ENCODE measurements at places on chromosomes 4 and X.
A peak's percentile ranks its signal among the peaks of the same experiment; 100 is the strongest.

DNA sequence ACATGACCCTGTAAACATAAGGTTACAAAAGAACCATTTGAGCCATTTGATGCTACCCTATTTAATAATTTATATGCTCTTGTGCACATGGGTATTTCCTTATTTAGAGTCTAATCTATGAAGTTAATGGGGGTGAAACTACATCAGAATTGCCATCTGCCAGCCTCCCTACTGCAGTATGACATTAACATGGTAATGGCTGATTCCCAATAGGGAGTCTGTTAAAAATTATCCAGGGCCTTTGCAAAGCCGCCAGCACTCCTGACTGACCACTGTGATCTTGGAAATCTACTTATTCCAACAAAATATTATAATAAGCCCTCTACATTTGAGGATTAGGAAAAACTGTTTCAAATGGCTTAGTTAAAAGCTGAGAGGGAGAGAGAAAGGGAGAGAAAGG, 153.7 kb downstream of the CLCN4 start:
- DNase-seq = no peak

DNA sequence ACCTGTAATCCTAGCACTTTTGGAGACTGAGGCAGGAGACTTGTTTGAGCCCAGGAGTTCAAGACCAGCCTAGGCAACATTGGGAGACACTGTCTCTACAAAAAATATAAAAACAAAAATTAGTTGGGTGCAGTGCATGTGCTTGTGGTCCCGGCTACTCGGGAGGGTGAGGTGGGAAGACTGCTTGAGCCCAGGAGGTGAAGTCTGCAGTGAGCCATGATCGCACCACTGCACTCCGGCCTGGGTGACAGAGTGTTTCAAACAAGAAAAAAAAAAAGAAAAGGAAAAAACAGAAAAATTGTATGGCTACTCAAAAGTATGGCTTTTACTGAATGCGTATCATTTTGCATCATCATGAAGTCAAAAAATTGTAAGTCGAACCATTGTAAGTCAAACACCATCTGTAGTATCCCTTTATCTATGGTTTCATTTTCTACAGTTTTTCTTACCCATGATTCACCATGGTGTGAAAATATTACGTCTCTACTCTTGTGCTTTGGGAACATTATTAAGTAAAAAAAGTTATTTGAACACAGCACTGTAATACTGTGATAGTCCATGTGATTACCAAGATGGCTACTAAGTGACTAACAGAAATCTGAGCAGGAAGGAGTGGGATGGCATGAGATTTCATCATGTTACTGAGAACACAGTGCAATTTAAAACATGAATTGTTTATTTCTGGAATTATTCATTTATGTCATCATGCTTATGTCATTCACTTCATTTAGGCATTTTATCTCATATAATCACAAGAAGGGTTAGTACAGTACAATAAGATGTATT, 26.5 kb upstream of the MANBA start:
- DNase-seq = peak; percentile 32

GRCh38 chr4:86319390-86319789, 40.5 kb downstream of the MAPK10 start:
- no peak for DNase-seq

- DNase-seq = no peak
Measured at GRCh38 chr4:4496592-4497372, 45.1 kb downstream of the STX18 start.

DNA sequence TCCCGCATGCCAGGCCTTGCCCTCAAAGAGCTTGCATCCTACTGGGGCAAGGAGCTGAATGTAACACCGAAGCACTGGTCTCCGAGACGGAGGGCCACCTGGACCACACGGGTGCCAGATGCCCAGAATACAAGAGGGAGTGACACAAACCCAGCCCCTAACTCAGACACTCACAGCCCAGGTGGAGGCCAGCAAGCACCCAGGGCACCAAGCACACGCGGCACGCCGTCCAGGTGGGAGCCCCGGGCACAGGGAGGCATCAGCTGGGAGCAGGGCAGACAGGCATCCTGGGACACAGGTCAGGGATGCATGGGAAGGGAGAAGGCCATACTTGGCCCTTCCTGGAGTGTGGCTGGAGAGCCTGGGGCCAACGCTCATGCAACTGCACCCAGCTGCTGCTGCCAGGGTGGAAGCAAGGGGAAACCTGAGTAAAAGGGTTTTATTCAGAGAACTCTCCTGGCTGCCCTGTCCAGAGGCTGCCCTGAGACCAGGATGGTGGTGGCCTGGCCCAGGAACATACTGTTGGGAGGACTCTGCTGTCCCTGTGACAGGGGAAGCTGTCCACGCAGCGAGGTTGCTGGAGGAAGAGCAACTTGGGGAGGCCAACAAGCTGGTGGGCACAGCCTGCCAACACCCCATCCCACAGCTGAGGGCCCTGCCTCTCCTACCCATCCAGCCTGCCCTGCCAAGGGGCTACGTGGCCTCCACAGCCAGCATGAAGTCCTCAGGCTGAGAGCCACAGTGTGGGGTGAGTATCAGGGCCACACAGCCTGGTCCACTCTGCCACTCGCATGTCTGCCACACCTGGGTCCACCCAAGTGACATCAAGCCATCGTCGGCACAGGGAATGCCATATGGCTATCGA, 22.2 kb upstream of the PPP2R2C start:
- DNase-seq = no peak

DNA sequence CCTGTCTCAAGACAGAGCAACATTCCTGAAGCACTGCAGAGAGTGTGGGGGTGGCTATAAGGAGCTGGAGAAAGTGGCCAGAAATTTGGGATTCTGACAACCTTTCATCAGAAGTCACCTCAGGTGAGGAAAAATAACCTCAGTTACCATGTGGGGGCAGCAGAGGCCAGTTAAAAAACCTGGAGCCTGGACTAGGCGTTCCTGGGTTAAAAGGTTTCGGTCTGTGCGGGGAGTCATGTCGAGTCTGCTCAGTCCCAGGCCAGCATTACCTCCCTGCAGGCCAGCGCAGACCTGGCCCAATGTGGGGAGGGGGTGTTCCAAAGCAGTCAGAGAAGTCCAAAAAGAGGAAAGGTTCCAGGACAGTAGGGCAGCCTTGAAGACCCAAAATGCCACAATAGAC, 10.9 kb upstream of the NALF2 start:
- no peak for DNase-seq

DNA sequence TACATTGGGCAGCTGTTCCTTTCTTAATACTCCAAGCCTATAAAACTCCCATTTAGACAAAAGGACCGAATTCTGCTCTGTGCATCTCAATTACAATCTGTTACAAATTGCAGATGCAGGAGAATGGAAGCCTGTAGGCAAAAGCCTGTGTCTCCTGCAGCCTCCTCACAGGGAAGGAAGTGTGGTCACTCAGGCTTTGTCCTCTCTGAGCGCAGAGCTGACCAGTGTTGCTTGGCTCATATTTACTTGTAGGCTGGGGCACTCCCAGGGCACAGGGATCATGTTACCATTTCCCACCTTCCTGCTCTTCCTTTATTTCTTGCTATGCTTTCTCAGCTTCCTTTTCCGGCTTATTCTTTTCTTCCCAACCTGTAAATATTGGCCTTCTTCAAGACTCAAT, 15.7 kb downstream of the SUPT20HL2 start:
- no peak for DNase-seq

- no peak for DNase-seq
Measured at GRCh38 chr4:158046345-158046744, 126.5 kb downstream of the GASK1B start.

- DNase-seq = no peak
Measured at GRCh38 chr4:82138374-82138773, 235.4 kb downstream of the HNRNPD start.

- no peak for DNase-seq
Measured at GRCh38 chr4:95516528-95517017, 32.2 kb downstream of the UNC5C start.

DNA sequence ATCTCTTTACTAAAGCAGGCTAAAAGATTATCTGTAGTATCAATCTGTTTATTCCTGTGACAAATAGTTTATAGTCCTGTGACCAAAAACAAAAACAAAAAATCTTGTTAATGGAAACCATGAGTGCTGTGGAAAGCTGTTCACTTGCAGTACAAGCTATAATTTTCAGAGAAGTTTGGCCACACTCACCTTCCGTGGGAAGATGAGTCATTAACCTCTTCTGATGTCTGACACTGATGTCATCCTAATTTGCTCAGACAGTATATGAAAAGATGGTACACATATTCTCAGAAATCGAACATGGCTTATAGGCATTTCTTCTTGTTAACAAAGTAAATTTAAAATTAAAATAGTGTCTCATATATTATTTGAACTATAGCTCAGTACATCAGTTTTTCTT, 19.9 kb upstream of the ENPP6 start:
- DNase-seq = peak; percentile 58

DNA sequence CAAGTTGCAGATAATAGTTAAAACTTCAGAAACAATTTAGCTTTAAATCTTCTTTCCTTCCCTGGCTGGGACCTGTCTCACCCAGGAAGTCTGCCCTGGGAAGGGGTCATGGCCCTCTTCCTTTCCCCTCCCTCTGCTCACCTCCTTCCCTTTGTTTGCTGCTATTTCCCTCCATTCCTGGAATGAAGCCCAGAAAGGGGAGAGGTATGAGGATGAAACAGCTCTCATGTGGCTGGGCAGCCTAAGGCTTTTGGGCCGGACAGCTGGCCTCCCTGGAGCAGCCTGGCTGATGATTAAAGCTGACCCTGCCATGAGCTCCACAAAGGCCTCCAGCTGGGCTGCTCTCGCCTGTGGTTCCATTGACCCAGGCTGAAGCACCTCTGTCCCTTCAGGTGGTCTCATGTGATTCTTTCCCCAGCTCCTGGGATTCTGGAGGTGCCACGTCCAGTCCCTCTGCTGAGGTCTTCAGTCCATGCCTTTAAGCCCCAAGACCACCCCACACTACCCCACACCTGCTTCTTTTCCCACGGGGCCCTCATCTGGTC, 202.1 kb downstream of the PTTG2 start:
- DNase-seq = no peak

DNA sequence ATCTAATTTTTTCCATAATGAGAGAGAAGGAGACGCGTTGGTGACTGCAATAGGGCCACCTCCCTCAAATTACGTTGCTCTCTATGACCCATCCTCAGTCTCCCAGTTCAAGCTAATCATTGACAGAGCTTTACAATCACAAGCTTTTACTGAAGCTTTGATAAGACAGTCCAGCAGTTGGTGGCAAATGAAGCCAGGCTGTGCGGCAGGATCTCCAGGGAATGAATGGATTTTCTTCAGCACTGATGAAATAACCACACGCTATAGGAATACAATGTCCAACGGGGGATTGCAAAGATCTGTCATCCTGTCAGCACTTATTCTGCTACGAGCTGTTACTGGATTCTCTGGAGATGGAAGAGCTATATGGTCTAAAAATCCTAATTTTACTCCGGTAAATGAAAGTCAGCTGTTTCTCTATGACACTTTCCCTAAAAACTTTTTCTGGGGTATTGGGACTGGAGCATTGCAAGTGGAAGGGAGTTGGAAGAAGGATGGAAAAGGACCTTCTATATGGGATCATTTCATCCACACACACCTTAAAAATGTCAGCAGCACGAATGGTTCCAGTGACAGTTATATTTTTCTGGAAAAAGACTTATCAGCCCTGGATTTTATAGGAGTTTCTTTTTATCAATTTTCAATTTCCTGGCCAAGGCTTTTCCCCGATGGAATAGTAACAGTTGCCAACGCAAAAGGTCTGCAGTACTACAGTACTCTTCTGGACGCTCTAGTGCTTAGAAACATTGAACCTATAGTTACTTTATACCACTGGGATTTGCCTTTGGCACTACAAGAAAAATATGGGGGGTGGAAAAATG, at the start of gene KLB:
TSS of gene KLB (plus strand) at position 168 of the 821 bp plus-strand sequence. CDS start at position 188, 20 bp downstream.
- DNase-seq = peak; percentile 31

- no peak for DNase-seq
Measured at GRCh38 chr4:61293707-61294400, 93.7 kb downstream of the ADGRL3 start.

- DNase-seq = no peak
Measured at GRCh38 chr4:8319731-8320385, 50.3 kb downstream of the HTRA3 start.

DNA sequence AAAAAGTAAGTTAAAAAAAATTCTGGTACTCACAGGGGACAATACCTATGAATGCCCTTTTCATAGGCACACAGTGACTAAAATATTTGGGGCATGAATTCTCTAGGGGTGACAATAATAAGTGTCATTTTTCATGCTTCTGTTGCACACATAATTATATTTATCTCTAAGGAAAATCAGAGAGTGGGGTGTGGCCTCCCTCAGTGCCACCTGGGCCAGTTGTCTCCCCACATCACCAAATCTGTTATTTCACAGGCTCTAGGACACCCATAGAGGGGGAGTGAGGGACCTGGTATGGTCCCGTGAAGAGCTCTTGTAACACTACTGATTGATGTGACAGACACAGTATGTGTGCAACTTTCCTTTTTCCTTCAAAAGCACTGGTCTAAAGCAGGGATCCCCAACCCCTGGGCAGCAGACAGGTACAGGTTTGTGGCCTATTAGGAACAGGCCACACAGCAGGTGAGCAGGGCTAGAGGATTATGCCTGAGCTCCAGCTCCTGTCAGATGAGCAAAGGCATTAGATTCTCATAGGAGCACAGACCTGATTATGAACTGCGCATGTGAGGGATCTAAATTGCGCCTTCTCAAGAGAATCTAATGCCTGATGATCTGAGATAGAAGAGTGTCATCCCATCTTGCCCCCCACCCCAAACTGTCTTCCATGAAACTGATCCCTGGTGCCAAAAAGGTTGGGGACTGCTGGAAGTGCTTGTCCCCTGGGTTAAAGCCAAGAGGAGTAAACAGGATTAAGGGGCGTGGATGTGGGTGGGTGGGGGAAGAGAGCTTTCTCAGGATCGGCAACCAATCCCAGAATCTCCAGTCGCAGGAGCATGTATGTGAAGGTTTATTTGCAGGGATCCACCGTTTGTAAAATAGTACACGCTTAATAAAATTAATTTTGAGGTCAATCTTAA, 856 bp downstream of the SLC9B1 start:
- peak; percentile 7 for DNase-seq

- DNase-seq = no peak
Measured at GRCh38 chrX:78327370-78328086, at the start of gene CYSLTR1. CYSLTR1 (minus strand) TSS chrX:78327611; CDS start chrX:78273746, 53,865 bp downstream.

GRCh38 chr4:109434007-109434971, 674 bp downstream of the SEC24B start:
- DNase-seq = peak; percentile 8

DNA sequence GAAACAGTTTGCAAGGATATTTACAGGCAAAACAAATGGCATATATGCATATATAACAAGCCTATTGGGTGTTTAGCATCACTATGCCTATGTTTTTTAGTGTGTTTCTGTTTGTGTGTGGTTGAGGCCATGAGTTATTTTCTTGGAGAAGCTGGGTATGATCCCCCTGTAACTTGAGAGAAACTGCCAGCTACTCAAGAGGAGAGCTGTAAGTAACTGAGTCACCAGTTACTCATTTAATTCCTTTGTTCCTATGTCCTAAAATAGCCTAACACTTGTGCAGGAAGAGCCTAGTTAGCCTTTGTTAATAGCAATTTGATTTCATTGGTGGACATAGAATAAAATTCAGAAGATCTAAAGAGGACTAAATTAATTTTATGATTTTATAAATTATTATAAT, 79.1 kb downstream of the PWWP3B start:
- DNase-seq = no peak

DNA sequence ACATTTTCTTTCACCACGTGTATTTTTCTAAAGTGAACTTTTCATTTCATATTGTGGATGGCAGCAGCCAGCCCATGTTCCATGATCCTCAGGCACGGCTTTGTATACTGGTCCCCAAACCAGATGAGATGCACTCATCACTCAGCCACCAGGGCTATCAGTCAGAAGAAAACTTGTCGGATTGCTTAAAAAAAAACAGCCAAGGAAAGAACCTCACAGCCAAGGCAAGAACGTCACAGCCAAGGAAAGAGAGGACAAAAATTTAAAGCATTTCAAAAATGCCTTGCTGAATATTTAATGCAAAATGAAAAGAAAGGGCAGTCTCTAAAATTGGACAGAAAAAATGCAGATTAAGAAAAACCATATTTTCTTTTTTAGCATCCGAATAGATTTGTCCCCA, 333.3 kb downstream of the PDGFC start:
- no peak for DNase-seq

Measured in SW480 (cell line).